ENCODE measurements at places on chromosomes 13 and 19.

DNA sequence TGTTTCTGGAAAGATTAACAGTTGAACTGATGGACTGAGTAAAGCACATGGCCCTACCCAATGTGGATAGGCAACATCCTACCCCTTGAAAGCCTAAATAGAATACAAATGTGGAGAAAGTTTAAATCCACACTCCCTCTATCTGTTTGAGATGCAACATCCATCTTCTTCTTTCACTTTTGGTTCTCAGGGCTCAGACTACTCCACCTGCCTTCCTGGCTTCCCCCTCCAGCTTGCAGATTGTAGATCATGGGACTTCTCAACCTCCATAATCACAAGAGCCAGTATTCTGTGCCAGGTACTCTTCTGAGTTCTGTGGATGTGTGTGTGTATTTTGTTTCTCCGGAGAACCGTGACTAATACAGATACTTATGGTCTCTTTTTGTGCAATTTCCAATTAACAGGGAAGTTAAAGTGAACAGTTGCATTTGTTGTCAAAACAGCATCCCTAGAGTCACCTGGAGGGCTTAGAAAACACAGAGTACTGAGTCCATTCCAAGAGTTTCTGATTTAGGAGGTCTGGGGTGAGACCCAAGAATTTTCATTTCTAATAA, 590.3 kb upstream of the MIR17HG start:
- DNase-seq = no peak

DNA sequence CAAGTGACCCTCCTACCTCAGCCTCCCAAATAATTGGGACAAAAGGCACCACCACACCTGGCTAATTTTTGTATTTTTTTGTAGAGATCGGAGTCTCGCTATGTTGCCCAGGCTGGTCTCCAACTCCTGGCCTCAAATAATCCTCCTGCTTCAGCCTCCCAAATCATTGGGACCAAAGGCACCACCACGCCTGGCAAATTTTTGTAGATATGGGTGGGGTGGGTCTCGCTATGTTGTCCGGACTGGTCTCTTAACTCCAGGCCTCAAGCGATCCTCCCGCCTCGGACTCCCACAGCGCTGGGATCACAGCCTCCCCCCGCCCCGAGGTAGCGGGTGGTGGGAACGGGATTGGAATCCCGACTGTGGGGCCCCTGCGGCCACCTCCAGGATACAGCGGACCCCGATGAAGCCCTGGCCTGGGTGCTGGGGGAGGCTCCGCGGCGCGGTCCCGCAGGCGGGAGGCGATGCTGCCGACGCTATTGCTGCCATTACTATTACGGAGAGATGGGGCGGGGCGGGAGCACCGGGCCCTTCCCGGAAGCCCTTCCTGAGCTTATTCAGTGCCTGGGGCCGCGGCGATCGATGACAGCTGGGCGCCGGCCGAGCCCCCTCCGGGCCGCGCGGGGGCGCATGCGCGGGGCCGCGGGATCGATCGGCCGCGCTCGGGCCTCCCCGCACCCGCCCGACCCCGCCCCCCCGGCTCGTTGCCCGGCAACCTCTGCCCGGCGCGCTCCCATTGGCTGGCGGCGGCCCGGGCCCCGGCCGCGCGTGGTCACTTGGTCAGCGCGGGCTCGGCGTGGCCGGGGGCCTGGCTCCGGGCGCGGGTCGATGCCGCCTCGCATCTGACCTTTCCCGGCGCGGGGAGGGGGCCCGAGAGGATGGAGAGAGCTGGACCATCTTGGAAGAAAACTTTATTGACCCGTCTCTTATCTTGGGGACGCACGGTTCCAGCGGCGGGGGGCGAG, 27.9 kb upstream of the ONECUT3 start:
- DNase-seq = peak; percentile 5

GRCh38 chr13:34128661-34129060, 310.7 kb downstream of the RFC3 start:
- no peak for DNase-seq

DNA sequence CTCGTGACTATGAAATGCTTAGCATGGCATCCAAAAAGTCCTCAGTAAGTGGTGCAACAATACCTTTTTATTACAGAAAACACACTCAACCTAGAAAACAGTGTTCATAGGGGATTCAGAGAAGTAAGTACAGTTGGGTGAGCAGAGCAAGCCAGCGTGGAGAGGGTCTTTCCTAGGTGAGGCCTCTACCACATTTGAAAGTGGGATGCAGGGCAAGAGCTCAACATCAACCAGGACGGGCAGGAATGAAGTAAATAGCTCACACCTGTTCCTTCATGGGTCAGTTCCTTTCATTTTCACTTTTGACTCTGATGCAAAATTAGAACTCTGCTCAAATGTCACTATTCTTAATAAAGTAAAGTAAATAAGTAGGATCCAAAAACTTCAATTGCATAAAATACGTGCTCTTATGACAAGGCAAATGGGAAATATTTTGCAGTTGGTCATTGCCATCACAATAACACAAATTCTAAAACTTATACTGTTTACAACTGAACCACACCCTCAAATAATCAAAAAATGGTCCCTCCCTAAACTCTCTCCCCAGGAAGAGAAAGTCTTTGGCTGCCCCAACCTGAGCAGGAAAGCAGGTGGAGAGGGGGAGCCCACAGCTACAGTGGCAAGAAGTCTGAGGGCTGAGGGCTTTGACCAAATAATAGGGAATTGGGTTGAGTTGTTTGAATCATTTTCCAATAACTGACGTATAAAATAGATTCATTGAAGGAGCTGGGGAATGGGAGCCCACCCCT, 20.2 kb downstream of the CHAMP1 start:
- DNase-seq = no peak

- DNase-seq = no peak
Observed at GRCh38 chr19:54149021-54149812, 10.3 kb downstream of the LENG1 start.

DNA sequence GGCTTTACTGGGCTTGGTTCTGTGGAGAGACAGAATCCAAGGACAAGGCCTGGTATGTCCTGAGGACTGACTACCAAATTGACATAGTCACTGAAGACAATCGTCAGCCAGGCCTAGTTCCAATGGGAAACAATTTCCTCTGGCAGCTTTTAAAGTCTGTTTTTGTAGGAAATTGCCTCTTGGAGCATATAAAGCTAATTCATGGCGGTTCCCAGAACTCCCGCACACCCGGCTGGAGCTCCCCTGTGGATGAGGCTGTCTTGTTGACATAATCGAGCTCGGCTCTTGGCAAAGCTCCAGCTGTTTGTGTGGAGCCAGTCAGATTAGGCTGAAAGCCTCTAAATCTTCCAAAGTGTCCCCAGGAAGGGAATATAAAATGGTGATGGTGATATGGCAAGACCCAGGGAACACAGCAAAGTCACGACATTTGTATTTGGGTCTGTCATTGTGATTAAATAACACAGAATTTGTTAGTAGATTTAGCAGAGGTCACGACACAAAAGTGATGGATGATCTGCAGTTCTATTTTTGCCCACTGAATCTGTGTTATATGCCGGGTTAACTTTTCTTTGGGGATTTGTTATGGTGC, 395.0 kb downstream of the PCDH9 start:
- no peak for DNase-seq

- DNase-seq = no peak
Observed at GRCh38 chr13:55783841-55784240, 1356.9 kb upstream of the PRR20A start.

DNA sequence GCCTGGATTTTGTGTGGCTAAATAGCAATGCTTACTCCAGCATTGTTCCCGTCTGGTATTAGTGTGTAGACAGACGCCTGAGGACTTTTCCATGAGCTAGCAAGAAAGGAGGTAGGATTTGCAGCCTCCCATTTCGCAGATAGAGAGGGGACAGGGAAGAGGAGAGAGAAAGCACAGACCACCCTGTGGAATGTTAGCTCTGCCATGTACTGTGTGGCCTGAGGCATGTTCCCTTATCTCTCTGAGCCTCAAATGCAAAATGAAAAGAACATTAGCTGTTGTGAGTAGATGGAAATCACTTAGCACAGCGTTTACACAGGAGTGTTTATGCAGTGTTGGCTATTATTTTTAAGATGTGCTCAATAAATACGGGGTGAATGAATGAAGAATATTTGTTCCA, 45.5 kb downstream of the OLFM4 start:
- no peak for DNase-seq

- no peak for DNase-seq
Observed at GRCh38 chr19:48390188-48391099, 907 bp downstream of the KDELR1 start.

GRCh38 chr19:38617283-38617763, 430 bp downstream of the MAP4K1 start:
- DNase-seq = no peak

- DNase-seq = no peak
Observed at GRCh38 chr13:100388923-100389322, 199.7 kb downstream of the GGACT start.

DNA sequence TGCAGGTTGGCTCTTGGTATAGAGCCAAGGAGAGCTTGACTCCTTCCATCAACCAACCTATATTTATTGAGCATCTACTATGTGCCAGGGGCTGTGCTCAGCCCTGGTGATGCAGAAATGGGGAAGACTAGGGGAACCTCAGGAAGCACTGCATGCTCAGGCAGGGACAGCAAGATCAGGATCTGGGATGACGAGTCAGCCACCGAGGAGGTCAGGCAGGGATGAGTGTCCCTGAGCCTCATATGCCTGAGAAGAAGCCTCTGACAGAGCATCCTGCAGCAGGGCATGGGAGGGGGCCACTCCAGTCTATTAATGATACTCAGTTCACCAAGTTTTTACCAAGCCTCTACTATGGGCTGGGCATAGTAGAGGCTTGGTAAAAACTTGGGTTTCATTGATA, 158.1 kb downstream of the KATNAL1 start:
- DNase-seq = no peak

- peak; percentile 14 for DNase-seq
Observed at GRCh38 chr13:30616927-30617314, 799 bp upstream of the USPL1 start.

DNA sequence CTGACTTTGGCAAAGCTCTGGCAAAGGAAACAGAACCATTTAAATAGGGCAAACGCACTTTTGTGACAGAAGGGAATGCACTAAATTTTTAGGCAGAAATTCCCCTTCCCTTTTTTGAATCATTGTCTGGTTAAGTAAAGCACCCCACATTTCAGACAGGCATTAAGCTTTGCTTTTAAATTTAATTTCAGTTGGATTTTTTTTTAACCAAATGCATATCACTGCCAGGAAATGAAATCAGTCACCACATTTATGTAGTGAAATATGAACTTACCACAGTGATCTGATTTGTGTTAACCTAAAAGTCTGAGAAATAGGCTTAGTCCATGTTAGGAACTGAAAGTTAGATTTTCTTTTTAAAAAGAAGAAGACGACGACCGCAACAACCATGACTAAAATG, 10.8 kb downstream of the GPR183 start:
- DNase-seq = no peak

DNA sequence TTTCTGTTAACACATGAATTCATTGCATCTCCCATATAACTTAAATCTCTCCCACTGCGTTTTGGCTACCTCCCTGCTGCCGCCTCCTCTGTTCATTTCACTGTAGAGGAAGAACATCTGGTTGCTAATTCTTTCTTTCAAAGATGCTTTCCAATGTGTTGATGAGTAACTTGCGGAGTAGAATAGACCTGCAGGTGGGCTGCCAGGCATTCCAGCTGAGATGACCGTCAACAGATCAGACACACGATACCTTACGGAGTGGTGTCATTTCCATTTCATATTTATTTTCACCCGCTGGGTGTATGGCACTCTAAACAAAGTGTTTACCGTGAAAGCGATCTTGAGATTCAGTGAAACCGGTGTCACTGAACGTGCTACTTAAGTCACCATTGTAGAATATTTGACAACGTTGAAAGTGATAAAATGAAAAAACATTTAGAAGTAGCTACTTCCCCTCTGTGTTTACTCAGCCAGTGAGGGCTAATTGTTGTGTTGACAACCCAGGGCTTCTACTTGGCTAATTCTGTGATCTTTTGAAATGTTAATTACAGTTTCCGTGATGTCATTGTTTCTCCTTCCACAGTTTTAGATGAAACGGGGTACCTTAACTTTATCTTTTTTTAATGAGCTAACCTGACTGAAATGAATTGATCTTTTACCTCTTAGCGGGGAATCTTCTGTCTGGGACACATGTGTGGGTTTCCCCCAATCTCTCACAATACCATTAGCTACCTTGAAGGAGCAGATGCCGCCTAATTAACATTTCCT, 228.5 kb upstream of the ARGLU1 start:
- DNase-seq = no peak

DNA sequence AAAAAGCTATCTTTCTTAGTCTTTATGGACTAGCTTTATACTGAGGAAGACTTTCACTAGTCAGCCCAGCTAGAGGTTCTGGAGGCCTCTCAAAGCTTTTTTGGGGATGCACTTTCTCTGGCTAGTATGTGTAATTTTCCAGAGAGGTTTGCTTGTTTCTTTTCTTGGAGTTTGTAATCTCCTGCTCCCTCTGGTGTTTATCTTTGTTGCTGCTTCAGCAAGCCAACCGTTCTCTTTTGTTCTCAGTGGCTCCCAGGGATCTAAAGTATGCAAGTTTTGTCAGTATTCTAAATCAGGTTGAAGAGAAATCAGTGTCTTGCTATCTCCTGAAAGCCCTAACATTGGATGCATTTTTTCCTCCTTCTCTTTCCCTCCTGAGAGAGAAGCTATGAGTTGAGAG, 121.1 kb upstream of the MYO16 start:
- no peak for DNase-seq

- no peak for DNase-seq
Observed at GRCh38 chr13:38685974-38686576, 802 bp upstream of the FREM2 start.

DNA sequence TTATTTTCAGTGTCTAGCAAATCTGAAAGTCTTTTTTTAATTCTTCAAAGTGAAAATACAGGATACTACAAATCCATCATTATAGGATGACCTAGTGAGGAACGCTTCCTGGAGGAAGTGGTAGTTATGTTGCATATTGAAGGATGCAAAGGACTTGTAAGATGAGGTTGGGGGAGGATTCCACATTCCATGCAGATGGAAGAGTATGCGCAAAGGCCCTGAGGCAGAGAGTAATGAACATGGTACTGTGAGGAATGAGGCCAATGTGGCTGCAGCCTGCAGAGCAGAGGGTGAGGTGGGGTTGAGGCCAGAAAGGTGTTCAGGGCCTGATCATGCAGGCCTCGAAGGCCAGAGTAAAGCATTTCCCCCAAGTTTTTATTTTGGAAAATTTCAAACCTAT, 202.8 kb downstream of the MTUS2 start:
- DNase-seq = no peak

DNA sequence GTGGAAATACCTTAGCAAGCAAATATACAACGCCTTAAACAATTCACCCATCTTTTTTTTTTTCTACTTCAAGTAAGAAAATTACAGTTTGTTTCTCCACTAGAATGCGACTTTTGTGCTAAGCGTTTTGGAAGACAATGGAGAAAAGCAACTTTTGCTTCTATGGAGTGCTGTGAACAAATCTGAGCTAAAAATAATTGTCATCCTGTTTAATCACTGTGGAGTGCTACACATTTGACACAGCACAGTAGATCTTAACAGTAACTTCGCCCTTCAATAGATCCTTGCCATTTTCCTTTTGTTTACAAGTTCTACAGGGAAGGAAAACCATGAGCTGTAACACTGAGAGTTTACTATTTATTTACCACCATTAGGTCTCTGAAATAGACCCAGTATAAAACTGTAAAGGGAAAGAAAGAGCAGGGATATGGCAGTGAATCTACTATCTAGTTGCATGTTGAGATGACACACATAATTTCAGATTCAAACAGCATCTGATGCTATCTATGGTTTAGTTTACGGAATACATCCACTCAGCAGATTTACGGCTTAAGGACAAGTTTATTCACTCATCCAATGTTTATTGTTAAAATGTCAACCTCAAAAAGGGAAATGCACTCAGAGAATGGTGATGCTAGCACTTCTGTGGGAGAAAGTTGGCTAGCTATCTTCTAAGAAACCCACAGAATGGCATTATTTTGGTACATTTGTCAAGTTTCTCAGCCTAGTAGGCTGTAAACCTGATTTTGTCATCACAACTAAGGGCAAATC, 175.3 kb downstream of the VWA8 start:
- DNase-seq = no peak

All from stimulated activated CD8-positive, alpha-beta memory T cell treated with anti-CD3 and anti-CD28 coated beads, Interleukin-7, amount 100 ng/mL, for 24 hours (primary cell).